ENCODE measurements at places on chromosomes 3 and 15.

DNA sequence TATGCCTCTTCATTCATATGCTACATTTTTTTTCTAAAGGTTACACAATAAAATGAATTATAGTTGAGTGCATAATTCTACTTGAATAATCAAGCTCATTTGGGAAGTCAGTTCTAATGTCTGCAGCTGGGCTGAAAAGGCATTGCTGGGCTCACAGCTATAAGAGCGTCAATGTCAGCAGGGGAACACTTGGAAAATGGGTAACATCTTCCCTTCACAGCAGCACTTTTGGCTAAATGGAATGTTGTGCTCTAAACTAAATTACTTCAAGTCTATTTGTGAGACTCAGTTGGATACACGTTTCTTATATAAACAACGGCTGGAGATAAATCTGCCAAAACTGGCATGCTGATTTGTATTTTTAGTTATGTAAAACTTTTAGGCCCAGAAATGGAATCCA, 357.8 kb downstream of the TBL1XR1 start:
- no peak for DNase-seq

DNA sequence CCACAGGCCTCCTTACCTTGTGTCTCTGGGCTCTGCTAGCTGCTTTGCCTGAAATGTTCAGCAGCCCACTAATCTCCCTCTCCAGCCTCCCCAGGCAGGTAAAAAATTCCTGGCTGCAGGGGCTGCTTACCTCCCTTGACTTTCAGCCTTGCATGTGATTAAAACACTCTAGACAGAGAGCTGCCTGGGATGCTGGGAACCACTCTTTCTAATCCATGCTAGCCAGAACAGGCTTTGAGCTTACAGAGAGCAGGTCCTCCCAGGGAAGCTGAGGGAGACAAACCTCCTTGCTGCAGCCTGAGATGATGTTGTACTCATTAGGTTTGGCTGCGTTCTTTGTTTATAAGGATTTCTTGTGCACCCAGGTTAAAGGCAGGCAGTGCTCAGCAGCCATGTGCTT, 33.7 kb upstream of the LIPC start:
- no peak for DNase-seq

DNA sequence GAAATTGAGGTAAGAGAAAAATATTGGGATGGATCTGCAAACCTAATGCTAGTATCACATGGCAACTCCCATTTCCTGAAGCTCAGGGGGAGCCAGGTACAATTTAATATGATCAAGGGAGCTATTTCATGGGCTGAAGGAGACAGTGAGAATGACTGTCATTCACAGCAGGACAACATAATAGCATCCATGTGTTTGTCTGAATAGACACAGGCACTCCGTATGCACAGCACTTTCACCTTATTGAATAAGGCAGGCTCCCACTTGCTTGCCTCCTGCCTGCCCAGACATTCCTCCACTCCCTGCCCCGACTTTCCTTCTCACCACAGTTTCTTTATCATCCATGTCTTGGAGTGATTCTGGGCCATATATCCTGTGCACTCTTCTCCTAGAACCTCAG, 156.6 kb upstream of the SLC24A5 start:
- DNase-seq = no peak

DNA sequence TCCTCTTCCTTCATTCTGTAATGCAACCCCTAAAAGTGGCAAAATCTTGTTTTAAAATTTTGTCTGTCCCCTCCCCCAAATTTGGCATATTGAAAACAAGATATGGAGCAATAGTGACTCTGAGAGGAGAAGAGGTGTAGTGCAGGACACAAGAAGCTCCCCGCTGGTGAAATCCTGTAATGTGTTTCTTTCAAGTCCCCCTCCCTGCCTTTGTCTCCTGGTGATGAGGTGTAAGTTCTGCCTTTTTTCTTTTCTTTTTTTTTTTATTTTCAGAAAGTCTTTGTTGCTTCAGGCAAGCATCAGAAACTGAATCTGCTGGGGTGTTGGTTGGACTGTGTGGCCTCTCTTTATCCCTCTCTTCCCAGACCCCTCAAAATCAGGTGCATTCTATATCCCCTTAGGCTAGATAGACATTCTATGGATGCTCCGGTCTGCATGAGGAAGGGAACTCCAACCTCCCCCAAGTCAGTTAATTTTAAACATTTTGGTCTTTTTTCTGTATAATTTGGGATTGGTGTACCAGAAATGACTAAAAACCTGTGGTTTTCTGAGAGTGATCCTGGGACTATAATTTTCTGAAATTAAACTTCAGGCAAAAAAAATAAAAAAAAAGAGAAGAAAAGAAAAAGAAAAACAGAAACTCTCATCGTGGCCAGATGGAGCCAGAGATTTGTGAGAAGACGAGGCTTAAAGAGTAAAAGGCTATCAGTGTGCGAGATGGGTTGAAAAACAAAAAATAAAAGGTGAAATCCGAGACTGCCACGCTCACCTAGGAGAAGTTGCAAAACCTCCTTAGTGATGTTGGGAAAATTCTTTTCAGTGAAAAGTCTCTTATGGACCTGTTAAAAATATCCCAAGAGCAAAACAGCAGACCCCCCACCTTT, 21.4 kb downstream of the ACKR2 start:
- DNase-seq = no peak

- no peak for DNase-seq
Observed at GRCh38 chr15:81785181-81785580, 260.6 kb downstream of the MEX3B start.

GRCh38 chr15:94441760-94442159, 210.4 kb downstream of the MCTP2 start:
- no peak for DNase-seq

DNA sequence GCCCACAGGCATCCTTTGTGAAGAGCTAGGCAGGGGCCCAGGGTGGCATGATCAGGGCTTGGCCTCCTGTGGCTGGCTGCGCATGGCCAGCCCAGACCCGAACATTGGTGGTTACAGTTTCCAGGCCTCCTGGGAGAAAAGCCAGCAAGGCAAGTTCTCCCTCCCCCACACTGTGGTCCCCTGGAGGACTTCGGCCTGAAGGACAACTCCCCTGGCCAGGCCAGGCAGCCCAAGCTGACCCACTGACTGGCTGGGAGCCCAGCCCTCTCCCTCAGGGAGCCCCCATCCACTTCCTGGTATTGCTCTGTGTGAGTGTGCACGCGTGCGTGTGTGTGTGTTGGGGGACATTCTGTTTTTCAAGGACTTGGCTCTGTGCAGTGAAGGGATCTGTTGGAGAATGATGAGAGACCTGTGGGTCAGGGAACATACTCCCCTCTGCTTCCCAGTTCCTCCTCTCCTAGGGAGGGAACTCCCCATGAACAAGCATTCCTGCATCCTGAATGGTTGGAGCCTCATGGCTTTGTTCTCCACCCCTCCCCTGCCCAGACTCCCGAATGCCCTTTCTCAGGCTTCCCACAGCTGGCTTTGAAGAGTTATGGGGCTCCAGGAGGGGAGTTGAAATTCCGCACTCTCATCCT, 29.5 kb downstream of the CORO2B start:
- DNase-seq = no peak

- no peak for DNase-seq
Observed at GRCh38 chr3:17313746-17314145, 428.7 kb downstream of the TBC1D5 start.

DNA sequence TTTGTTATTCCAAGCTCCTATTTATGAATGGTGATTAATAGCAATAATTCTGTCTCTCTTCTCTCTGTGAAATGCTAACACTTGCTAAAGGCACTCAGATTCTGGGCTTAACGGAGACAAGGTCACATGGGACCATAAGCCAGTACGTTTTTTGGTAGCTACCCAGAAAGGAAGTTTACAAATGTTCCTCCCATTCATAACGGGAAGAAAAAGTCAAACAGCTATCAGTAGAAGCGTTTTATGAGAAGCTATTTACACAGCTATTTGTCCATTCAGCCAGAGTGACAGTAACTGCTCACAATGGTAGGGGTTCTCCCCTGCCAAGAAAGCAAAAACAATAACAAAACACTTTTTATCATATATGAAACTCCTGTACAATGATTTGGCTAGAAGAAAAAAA, 51.5 kb downstream of the ZMAT3 start:
- no peak for DNase-seq

- DNase-seq = no peak
Observed at GRCh38 chr15:28068930-28069329, 30.2 kb downstream of the OCA2 start.

DNA sequence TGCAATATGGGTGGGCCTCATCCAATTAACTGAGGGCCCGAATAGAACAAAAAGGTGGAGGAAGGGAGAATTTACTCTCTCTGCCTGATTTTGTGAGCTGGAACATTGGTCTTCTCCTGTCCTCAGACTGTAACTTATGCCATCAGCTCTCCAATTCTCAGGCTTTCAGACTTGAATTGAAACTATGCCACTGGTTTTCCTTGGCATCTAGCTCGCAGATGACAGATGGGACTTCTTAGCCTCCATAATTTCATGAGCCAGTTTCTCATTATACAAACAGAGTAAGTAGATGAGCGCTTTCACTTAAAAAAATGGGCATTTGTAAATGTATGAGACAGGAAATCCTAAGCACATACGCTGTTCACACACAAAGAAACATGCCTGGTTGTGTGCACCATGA, 8.7 kb upstream of the PTX3 start:
- no peak for DNase-seq

DNA sequence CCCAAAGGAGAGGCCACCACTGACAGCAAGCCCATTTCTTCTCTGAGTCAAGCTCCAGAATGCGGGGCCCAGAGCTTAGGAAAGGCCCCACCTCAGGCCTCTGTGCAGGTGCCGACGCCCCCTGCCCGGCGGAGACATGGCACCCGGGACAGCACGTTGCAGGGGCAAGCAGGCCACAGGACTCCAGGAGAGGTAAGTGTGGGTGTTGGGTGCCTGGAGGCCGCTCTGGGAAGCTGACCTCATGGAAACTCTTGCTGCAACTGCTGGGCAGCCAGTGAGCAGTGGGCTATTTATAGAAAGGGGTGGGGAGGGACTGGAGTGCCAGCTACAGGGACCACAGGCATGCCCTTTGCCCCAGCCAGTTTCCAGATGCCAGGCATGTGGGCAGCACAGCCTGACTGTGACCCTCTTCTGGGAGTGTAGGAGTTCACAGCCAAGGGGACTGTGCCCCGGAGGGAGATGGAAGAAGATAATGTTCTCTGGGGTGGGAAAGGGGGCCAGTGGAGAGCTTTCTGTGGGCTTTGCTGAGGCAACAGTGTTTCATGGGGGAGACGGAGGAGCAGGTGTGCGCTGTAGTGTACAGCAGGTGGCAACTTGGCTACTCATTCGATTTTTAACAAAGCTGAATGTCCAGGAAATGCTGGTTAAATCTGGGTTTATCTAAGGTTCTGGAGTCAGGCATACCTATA, 23.7 kb downstream of the ALPK3 start:
- no peak for DNase-seq

DNA sequence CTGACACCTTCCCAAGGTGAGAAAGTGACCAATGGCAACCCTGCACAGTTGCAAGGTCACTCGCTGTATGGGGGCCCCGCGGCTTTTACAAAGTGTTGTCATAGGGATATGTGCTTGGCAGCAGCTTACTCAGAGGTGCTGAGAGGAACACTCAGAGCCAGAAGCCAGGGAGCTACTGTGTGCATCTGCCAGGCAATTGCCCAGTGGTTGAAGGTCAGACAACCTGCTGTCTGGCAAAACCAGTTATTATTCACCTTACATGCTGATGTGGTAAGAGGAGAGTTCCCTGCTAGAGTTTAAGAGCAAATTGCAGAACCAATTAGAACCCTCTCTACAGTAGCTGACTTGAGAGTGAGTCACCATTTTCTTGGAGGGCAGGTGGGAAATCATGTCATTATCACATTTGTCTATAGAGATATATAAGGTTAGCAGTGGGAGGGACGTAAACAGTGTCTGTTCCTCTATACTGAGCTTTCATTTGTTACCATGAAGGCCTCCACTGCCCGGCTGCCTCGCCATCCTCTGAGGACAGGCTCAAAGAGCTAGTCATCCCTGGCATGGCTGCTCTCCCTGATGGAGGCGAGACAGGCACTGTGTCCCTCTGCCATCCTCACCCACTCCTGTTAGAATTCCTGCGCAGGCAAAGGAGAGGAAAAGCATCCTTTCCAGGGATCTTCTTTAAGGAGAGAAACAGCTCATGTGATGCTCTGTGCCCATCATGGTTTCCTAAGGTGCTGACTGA, 274.4 kb downstream of the PLCL2 start:
- no peak for DNase-seq

DNA sequence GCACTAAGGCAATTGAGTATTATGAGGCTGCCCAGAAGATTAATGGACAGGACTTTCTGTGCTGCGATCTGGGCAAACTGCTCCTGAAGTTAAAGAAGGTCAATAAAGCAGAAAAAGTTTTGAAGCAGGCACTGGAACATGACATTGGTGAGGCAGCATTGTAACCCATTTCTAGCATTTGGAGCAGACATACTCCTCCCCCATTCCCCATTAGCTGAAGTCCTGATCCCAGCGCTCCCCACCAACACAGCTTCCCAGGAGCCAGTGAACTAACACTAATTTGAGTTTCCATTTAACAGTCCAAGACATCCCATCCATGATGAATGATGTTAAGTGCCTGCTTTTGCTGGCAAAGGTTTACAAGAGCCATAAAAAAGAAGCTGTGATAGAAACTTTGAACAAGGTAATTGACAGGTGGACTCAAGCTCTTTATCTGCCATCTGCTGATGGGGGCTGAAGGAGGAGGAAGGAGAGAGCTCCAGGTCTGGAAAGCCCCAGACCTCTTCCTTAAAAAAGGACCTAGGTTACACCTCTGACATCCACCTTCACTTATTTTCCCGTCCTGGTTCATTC, 22.6 kb downstream of the CSRNP1 start:
- DNase-seq = no peak

DNA sequence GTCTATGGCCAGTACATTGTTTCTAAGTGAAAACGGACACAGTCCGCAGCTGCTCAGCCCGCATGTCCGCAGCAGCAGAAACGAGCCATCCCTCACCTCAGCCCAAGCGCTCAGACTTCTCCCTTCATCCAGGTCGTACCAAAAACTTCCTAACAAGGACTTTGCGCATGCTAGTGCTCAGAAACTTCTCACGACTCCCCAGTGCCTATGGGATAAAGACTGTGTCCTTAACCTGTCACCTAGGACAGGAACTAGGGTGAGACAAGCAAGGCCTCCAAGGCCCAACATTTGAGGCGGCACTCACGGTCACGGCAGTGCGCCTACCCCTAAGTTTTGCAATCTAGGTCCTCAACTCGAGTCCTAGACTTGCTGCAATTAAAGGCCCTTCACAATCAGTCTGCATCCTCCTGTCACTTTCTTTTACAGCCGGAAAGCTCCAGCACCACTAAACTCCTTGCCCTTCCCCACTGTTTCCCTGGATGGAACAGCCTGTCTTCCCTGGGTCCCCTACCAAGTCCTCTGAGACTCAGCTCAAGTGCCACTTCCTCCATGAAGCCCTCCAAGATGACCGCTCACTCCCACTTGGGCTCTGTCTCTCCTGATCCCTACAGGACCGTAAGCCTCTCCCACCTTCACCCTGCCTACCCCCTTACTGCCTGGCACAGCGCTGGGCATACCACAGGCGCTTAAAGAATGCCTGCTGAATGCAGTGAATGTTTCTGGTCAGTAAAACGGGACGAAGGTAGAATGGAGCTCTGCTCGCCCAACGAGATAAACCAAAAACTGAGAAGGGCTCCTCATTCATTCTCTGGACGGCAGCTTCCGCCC, 1.2 kb downstream of the CLN6 start:
- DNase-seq = no peak

All from stimulated activated CD4-positive, alpha-beta T cell treated with anti-CD3 and anti-CD28 coated beads, Interleukin-15, amount 100 ng/mL, for 1 hour (primary cell).